NCI-H345 (cell line): ENCODE measurements at places on chromosomes 12 and 14.

DNA sequence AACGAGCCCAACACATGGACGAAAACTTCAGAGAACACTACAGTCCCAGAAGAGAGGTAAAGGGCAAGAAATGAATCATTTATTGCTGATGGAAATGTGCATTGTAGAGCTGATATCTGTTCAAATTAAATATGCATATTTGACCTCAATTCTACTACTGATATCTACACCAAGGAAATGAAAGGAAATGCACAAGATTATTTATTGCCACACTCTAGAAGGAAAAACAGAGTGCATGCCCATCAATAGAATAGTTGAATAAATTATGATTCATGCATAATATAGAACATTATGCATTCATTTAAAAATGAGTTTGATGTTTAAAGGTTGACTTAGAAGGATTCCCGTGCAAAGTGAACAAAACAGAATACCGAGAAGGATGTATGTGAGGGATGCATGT, 15.6 kb upstream of the NUP107 start:
- no peak for DNase-seq

- DNase-seq = no peak
Observed at GRCh38 chr12:98453070-98453469, 62.3 kb upstream of the TMPO start.

DNA sequence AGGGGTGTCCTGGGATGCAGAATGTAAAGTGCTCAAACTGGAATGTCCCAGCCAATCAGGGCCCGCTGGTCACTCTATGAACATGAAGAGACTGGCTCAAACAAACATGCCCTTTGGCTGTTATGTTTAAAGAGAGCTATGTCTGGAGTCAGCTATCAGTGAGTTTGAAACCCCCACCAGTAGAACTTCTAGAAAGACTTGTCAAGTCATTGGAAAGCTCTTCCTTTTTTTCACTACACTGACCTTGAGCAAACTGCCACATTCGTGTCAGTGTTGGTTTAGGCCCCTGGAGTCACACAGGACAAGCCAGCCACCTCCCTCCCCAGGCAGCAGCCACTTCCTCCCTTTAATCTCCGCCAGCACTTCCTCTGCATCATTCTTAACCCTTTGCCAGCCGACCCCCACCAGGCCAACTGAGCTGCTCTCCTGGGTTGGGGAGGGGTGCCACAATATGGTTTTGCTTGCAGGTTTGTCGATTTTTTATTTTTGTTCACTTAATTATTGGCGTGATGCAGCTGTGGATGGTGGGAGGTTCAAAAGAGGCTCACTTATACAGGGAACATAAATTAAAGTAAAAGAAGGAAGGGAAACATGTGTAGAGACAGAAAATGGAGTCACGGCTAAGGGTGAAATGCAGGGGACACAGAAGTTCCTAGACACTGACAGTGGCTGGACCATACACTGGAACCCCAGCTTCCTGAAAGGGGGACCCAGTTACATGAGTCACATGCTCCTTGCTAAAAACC, 25.3 kb downstream of the CMKLR1 start:
- no peak for DNase-seq

DNA sequence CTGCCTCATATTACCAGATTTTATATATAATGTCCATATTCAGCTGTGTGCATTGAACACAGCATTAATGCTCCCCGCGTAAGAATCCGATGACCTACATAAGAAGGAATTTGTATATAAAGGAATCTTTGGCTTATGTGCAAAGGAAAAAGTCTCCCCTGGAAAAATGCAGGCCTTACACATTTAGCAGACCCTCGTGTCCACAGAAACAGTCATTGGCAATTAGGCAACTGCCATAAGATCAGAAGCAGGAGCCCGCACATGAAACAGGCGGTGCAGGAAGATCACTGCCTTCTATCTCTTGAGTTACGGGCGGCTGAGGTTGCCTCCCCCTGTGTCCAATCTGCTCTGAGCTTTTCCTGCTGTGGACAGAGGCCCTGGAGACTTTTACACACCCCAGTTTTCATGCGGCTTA, 63.2 kb upstream of the RFX4 start:
- DNase-seq = no peak

- no peak for DNase-seq
Observed at GRCh38 chr12:20474443-20474842, 106.1 kb downstream of the PDE3A start.

DNA sequence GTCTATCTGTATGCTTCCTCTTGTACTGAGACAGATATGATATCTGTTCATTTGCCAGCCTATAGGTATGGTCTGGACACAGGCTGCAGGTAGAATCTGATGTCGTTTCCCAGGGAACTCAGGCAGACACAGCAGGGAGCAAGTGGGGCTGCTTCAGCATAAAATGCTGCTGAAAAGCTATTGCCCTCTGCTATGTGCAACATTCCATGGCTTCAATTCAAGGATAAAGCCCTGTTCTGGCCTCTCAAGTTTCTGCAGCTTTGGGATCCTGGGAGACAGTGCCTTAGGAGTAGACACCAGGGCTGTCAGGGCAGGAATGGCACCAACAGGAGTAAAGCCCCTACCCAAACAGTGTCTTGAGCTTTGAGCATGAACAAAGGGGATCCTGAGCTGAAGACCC, 173.5 kb downstream of the SLC41A2 start:
- no peak for DNase-seq

DNA sequence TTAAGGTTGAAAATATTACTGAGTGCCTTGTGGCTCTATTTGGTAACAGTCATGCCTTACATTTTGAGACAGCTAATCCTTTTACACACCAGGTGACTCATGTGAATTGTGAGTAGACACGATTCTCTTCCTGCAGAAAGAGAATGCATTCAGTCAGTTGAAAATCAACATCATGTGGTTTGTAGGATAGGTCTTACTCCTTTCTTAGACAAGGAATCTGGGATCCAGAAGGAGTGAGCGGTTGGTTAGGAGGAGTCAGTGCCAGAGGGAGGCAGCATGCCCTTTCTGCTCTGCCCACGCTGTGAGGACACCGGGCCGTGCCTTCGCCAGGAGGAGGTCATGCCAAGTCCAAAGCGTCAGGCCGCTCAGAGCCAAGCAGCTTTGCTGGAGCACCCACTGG, 47.6 kb downstream of the TRAF3 start:
- no peak for DNase-seq

GRCh38 chr12:103840462-103840875, 565 bp downstream of the NT5DC3 start:
- no peak for DNase-seq

DNA sequence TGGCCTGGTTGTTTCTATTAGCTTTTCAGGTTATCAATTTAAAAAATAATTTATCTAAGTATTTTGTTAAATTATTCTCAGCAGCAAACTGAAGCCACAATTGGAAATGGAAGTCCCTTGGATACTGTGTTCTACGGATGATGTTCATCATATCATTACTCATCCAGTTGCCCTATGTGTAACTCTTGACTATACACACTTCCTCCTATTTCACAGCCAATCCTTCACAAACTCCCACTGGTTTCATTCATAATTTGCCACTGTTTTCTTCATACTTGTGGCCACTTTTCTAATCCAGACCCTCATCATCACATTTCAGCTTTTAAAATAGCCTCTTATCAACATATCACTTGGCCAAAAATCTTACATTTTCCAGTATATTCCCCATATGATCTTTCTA, 84.0 kb downstream of the CATSPERB start:
- DNase-seq = no peak

DNA sequence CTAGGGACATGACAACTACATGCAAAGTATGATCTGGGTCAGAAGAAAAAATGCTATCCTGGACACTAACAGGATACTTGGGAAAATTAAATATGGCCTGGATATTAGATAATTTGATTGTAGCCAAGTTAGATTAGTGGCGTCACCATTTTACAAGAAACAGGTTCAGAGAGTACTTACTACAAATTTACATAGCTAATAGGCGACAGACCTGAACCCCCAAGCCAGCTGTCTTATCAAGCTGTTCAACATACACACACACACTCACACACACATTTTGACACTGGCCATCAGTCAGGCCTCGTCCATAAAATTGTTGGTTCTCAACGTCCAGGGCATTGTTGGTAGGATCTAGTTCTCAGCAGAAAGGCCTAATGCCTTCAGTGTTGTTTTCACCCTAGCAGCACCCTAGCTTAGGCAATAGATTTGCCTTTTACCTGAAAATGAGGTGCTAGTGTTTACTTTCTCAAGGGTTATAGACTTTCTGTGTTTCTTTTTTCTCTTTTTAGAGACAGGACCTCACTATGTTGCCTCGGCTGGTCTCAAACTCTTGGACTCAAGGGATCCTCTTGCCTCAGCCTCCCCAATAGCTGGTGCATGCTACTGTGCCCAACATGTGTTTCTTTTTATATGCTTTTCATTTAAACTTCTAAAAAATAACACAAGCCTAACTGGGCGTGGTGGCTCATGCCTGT, 3.3 kb upstream of the C14orf93 start:
- no peak for DNase-seq

- no peak for DNase-seq
Observed at GRCh38 chr12:50614167-50614759, 109.5 kb downstream of the DIP2B start.
